Stimulated activated naive CD4-positive, alpha-beta T cell (primary cell): ENCODE measurements at places on chromosomes 1 and 21.

- no peak for DNase-seq
Observed at GRCh38 chr1:154813300-154813816, 56.7 kb downstream of the KCNN3 start.

DNA sequence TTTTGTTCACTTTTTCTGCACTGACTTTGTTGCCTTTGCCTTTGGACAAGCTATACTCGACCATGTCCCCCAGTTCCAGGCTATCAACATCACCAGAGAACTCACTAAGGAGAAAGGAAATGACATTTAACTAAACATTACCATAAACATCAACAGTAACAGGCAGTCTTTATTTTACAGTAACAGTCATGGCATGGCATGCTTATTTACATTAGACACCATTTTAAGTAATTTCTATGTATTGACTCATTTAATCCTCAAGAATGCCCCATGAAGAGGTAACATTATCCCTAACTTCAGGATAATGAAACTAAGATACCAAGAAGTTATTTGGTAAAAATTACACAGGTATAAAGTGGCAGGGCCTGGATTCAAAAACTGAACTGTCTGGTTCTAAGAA, 8.7 kb upstream of the NRAS start:
- DNase-seq, result no peak

DNA sequence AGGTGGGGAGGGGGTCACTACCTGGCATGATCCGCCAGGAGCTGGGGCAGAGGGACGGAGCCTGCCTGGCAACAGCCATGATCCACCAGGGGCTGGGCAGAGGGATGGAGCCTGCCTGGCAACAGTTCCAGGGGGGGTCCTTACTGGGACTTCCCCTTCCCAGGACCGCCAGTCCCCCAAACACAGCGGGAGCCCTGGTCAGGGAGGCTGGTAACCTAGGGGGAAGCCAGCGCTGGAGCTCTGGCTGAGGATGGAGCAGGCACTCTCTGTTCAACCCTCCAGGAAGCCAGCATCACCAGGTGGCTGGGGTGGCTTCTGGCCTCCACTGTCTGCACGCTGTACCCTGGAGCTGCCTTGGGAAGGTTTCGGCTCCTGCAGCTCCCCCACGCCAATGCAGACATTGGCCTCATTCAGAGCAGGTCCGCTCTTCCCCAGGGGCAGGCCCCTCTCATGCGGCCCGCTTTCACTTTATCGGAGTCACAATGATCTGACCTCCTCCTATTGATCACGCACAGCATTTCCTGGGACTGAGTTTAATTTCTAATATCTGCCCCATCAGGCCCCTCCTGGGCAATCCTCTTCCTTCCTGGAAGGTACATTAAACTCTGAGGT, 68.4 kb upstream of the ABCG1 start:
- no peak for DNase-seq

DNA sequence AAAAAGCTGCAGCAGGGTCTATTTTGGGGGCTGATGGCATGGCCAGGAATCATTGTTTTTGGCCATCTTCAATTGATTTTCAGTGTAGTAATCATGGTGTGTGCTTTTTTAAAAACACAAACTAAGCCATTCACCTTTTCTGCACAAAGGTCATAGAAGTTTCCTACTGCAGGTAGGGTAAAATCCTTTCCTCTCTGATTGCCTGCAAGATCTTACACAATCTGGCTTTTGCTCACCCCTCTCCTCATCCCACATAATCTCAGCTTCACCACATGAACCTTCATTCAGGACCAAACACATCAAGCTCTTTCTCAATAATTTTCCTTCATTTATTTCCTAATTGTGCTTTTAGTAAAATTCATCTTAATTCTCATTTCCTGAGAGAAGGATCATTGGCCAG, 38.3 kb upstream of the GBP5 start:
- no peak for DNase-seq

DNA sequence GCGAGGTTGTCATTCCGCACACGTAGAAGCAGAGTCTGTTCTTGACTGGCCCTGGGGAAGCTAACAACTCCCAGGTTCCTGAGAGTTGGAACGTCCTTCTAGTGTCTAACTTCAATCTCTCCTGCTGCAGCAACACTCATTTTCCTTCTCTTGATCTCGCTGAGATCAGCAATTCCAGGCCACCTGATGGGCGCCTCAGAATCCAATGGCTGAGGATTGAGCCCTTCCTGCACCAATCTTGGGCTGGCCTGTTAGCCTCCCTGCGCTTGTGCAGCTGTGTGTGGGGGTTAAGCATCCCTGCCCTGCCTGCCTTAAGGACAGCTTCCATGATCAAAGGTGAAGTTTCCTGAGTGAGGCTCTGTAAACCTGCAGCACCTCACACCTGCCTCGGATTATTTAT, 87.9 kb downstream of the SYT2 start:
- no peak for DNase-seq
